ENCODE measurements at places on chromosomes 6 and 20. TPM values are rescaled to one million over a fixed set of nuclear protein-coding genes. Genes with fewer than 3 reads are reported as not detected.
A peak's percentile ranks its signal among the peaks of the same experiment; 100 is the strongest.

Gene HLA-DMA
- 2.8 TPM for total RNA-seq

Gene KCNK5
- 0.77 TPM for total RNA-seq

Gene C20orf202
- total RNA-seq: not detected

Gene PRDM13
- total RNA-seq: not detected

Gene BFSP1
- 6.9 TPM for total RNA-seq

Gene OR2H2
- not detected for total RNA-seq

Gene PRPH2
- total RNA-seq: not detected

Gene PHIP
- total RNA-seq: 28.0 TPM

- no peak overlapping the region for H3K4me3 ChIP-seq
- H3K4me1 ChIP-seq: no peaks in the 10 kb centered on the region
- no peaks in the 10 kb centered on the region for H3K36me3 ChIP-seq
- no peak overlapping the region for H3K27ac ChIP-seq
These were observed 142.5 kb downstream of the CD164 start for GRCh38 chr6:109239651-109240321.

DNA sequence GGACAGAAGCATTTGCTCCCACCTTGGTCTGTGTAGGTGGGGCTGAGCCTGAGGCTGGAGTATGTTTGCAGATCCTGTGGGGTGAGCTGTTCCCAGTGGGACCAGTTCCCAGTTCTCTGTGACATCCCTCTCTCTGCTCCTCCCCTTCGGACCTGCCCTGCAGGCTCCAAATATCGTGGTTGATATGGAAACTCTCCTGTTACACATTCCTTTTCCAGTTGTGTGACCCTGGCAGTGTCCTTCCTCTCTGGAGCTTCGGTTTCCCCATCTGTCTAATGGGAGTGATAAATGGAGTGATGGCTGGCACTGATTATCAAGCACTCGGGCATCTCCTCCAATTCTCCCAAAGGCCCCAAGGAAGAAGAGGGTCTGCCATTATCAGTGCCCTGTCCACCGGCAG lies 15.7 kb upstream of the TGM2 start:
- no peak for DNase-seq
- H3K27me3 ChIP-seq: no peaks in the 10 kb centered on the region
- H3K36me3 ChIP-seq: no peaks in the 10 kb centered on the region
- no peak overlapping the region for H3K27ac ChIP-seq

DNA sequence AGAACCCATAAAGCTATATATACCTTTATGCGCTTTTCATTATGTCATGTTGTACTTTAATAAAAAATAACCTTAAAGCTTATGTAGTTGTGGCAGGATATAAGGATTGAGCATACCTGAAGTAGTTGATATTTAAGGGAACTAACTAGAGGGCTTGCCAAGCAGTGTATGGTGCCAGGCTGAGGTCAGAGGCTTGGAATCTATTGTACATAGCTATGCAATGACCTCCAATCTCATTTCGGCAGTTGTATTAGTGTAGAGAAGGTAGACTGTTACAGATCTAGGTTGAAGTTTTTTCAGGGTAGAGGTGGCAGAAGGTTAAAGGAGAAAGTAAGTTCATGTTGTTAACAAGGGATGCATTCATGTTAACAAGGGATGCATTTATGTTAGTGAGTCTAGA lies 397.7 kb upstream of the HS3ST5 start:
- no peak overlapping the region for H3K27ac ChIP-seq
- no peaks in the 10 kb centered on the region for H3K36me3 ChIP-seq
- no peak for DNase-seq
- H3K27me3 ChIP-seq: no peaks in the 10 kb centered on the region
- H3K4me3 ChIP-seq: no peak overlapping the region

DNA sequence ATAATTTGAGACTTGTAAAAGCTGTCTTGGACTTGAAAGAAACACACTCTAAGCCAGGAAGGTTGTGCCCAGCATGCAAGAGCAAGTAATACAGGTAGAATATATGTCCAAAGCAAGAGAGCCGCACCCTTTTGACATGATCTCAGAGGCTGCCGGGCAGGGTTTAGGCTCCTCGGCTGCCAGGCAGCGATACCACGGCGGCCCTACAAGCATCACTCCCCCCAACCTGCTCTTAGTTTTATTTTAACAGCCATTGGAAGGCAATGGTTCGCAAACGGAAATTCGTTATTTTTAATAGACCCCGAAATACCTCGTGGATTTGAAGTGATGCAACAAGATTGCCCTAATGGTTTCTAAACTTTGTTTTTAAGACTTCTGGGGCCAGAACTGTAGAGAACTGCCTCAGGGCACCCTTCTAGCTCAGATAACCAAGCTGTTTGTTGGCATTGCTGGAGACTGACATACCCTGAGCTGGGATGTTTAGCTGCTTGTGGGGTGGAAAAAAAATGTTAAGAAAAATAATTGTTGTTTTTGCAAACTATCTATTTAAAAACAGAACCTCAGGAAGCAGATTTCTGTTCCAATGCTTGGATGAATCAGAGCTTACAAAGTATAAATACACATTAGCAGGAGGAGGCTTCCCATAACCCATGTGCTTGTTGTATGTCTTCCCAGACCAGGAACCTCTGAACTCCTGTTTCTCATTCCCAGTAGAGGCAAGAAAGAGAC lies 39.0 kb downstream of the JAG1 start:
- H3K4me1 ChIP-seq: no peaks in the 10 kb centered on the region
- peaks cover 10% of the 10 kb centered on the region for H3K36me3 ChIP-seq
- no peak overlapping the region for H3K4me3 ChIP-seq

DNA sequence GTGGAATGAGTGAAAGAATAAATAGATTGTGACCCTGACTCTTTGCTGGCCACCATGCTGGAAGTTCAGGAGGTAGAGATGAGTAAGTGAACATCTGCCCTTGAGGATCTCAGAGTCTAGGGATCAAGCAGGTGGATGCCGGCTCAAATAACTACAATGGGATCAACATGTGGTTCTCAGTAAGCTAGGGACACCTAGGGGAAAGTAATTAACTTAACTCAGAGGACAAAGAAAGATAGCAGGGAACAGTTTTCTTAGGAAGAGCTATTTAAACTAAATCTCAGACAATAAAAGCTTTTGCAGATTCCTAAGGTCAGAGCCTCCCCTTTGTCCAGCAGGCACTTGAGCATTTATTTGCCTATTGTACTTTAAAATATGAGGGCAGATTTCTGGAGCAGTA lies 29.1 kb downstream of the SLC13A3 start:
- H3K27me3 ChIP-seq: peaks cover 18% of the 10 kb centered on the region
- H3K27ac ChIP-seq: no peak overlapping the region
- no peaks in the 10 kb centered on the region for H3K4me1 ChIP-seq
- no peak overlapping the region for H3K4me3 ChIP-seq

GRCh38 chr6:33297956-33298772 lies 578 bp downstream of the RGL2 start:
- H3K27ac ChIP-seq: peak overlapping the region; percentile 97
- peaks cover 13% of the 10 kb centered on the region for H3K4me1 ChIP-seq
- peaks cover 5% of the 10 kb centered on the region for H3K36me3 ChIP-seq
- no peak for DNase-seq
- H3K27me3 ChIP-seq: no peaks in the 10 kb centered on the region

- peaks cover 9% of the 10 kb centered on the region for H3K4me1 ChIP-seq
- no peaks in the 10 kb centered on the region for H3K36me3 ChIP-seq
- DNase-seq: no peak
- no peak overlapping the region for H3K4me3 ChIP-seq
- H3K27ac ChIP-seq: no peak overlapping the region
These were observed 56.3 kb downstream of the FOXO3 start for GRCh38 chr6:108616973-108617372.

- H3K27ac ChIP-seq: no peak overlapping the region
- no peak for DNase-seq
- no peak overlapping the region for H3K4me3 ChIP-seq
- H3K36me3 ChIP-seq: no peaks in the 10 kb centered on the region
These were observed 73.8 kb downstream of the PRKN start for GRCh38 chr6:162653808-162654207.

- peaks cover 27% of the 10 kb centered on the region for H3K27me3 ChIP-seq
- DNase-seq: no peak
- H3K36me3 ChIP-seq: no peaks in the 10 kb centered on the region
- H3K27ac ChIP-seq: no peak overlapping the region
These were observed 4.1 kb downstream of the CCDC170 start for GRCh38 chr6:151497905-151498304.

DNA sequence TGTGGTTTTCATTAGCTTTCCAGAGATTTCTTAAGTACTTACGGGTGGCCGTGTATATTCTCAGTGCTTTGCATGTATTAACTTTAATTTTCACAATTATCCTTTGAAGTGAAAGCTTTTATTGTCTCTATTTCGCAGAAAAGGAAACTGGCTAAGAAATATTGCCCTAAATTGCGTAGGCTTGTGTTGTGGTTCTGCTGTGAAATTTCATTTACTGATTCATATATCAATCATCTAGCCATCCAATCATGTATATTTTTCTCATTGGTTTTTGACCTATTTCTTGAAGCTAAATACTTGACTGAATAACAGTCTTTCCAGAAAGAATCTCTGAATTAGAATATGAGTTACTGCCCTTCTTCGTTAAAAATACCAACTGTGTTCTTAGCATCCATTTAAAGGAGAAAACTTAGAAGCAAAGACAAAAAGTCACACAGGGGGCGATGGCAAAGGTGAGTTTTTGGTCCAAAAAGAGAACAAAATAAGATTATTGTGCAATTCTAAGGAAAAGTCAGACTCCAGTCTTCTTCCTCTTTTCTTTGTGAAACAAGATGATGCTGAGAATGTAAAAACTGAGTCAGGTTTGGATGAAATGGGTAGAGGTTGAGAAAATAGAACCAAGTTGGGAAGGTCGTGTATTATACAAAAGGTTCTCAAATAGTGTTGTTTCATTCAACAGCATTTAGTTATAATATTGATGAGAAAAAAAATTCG lies 1.4 kb downstream of the CYB5R4 start:
- peaks cover 6% of the 10 kb centered on the region for H3K36me3 ChIP-seq
- H3K4me1 ChIP-seq: peaks cover 11% of the 10 kb centered on the region
- H3K27ac ChIP-seq: peak overlapping the region; percentile 82
- peak overlapping the region; percentile 68 for H3K4me3 ChIP-seq
- no peak for DNase-seq
- no peaks in the 10 kb centered on the region for H3K27me3 ChIP-seq

- no peak overlapping the region for H3K27ac ChIP-seq
- no peaks in the 10 kb centered on the region for H3K36me3 ChIP-seq
- no peak overlapping the region for H3K4me3 ChIP-seq
- H3K27me3 ChIP-seq: no peaks in the 10 kb centered on the region
- no peaks in the 10 kb centered on the region for H3K4me1 ChIP-seq
These were observed 306.4 kb downstream of the DHX35 start for GRCh38 chr20:39268491-39268951.

DNA sequence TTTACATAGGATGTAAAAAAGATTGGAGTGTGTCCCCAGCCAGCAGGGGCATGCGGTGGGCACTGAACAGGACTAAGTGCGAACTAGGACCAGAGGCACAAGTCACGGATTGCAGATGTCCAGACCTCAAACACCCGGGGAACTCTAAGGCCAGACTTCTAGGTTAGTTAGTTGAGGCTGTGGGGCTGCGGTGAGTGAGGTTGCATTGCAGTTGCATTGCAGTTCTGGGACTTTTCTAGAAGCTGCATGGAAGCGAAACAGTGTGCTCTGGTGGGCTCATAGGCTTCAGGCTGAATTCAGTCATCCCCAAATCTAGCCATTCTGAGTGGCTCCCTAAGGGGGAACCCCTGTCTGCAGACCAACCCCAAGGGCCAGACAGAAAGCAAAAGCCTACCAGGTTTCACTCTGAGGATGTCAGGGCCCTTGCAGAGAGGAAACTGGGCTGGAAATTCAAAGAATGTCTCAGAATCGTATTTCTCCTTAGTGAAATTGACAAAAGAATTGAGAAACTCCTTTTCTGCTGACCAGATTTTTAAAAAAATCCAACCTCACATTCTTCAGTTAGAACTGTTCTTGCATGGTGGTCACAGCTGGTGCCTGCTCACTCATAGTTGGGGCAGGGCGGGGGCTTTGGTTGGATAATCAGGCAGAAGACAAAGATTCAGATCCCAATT lies 182.8 kb downstream of the ZDHHC14 start:
- no peaks in the 10 kb centered on the region for H3K27me3 ChIP-seq
- no peak overlapping the region for H3K4me3 ChIP-seq
- H3K4me1 ChIP-seq: no peaks in the 10 kb centered on the region
- H3K36me3 ChIP-seq: no peaks in the 10 kb centered on the region

DNA sequence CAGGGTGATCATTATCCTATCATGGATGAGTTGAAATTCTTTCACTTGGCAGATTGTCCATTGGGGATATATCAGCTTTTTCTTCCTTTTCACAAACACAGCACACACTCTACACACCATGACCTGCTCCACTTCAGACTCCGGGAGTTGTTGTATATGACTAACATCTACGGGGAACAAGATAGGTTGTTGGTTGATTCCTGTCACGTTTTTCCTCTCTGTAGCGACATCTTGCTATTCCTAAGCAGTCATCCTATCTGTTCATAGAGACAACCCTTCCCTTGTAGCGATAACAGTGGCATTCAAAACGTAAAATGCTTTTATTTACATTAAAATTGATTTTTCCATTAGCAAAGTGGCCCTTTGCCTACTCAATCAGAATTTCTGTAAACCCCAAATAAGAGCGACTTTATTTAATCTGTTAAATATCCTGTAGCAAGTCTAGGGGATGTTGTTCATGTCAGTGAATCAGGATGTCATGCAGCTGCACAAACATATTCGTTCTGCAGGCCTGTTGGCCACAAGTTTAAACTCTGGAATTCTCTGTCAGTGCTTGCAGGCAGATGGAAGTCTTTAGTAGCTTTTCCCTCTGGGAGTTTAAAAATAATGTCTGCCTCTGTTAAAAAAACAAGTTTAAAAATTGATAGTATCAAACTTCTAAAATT lies 23.1 kb downstream of the PHACTR2 start:
- H3K27ac ChIP-seq: peak overlapping the region; percentile 36
- no peak overlapping the region for H3K4me3 ChIP-seq
- H3K36me3 ChIP-seq: no peaks in the 10 kb centered on the region
- no peaks in the 10 kb centered on the region for H3K27me3 ChIP-seq
- no peak for DNase-seq

- H3K36me3 ChIP-seq: no peaks in the 10 kb centered on the region
- H3K27ac ChIP-seq: no peak overlapping the region
- no peaks in the 10 kb centered on the region for H3K4me1 ChIP-seq
- no peak overlapping the region for H3K4me3 ChIP-seq
These were observed 43.1 kb upstream of the SGK1 start for GRCh38 chr6:134361011-134361410.

All from Panc1 (cell line).